Activated CD8-positive, alpha-beta memory T cell treated with anti-CD3 and anti-CD28 coated beads for 1 hour (primary cell): ENCODE measurements at places on chromosomes 6 and 20.

- DNase-seq: no peak
Observed at GRCh38 chr6:29506446-29507067, 18.8 kb upstream of the MAS1L start.

- no peak for DNase-seq
Observed at GRCh38 chr6:104888066-104888465, 28.3 kb upstream of the HACE1 start.

- DNase-seq: no peak
Observed at GRCh38 chr6:155154158-155154830, 109.5 kb upstream of the CLDN20 start.

GRCh38 chr6:111406200-111406721 is 76.8 kb downstream of the REV3L start:
- DNase-seq: no peak

GRCh38 chr6:117263353-117263927 is 1.9 kb upstream of the VGLL2 start:
- DNase-seq: no peak

DNA sequence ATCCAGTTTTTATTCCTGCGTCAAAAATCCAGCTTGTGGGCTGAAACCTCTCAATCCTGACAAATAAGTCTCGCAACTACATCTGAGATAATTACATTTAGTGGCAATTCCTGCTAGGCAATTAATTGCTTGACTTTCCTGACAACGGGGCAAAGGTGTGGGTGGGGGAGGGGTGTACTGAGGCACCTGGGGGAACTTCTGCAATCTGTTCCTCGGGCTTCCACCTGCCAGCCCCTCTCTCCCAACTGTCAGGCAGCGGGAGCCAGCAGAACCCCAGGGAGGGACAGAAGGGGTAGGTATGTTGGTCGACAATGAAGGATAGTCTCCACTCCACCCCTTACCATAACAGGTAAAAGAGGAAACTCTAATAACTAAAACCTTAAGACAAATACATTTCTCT is 6.8 kb downstream of the C6orf52 start:
- DNase-seq: no peak

- no peak for DNase-seq
Observed at GRCh38 chr6:106533054-106533453, 96.2 kb downstream of the RTN4IP1 start.

DNA sequence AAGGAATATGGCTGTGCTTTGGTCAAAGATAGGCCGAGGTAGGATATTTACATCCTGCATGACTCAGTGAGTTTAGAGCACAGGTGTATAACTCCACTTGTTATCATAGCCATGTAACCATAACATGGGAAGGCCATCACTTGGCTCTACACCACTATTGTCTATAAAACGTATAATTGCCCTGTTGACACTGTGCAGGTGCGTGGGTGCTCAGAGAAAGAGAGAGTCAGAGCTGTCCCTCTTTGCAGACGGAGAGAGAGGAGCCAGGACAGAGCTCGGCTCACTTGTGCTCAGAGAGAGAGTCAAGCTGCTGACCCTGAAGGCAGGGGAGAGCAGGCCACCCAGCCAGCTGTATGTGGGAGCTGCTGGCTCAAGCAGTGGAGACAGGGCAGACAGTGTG is 46.0 kb downstream of the OR2B6 start:
- DNase-seq: no peak
